Forelimb muscle (tissue), 1 donor: ENCODE measurements at places on chromosomes 5 and 9. TPM values are rescaled to one million over a fixed set of nuclear protein-coding genes. Genes with fewer than 3 reads are reported as not detected.

P4HA2 gene
- polyA plus RNA-seq = 57.8 TPM

GRCh38 chr5:93401634-93402213, 179.3 kb downstream of the NR2F1-AS1 start:
- DNase-seq = no peak

- DNase-seq = peak; percentile 68
Measured at GRCh38 chr9:97293207-97293721, 14.2 kb upstream of the CCDC180 start.

- DNase-seq = no peak
Measured at GRCh38 chr5:158390577-158390976, 531.6 kb upstream of the CLINT1 start.
